ENCODE measurements at places on chromosomes 4 and X.

GRCh38 chrX:104987063-104987462 lies 233.4 kb downstream of the TEX13A start:
- DNase-seq: no peak

- DNase-seq: no peak
These were observed 63.4 kb upstream of the S100G start for GRCh38 chrX:16586377-16587112.

DNA sequence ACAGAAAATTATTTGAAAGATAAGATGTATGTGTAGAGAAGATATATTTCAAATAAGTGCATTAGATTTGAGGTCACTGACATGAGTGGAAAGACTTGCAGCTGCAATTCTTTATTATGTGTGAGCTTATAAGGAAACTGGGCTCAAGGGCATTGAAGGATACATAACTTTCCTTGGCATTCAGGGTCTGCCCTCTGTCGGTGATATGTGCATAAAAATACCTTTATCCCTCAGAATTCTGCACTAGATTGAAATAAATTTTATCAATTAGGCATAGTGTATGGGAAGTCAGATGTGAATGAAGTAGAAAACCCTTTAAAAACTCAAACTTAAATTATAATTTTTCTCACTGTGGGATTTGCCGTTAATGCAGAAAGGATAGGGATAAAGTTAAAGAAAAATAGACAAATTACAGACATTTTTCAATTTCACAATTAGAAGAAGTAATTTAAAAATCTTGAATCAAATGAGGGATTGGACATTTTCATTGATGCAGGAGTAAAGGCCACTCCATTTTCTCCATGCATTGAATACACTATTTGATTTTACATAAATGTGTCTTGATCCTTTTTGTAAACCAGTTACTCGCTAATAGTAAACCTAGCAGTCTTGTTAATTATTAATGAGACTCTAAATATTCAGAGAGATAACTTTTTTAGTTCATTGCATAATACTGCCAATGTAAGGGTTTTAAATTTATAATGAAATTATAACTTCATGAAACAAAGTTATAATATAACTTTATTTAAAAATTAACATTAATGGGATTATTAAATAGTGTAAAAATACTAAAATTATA lies 21.0 kb upstream of the ETNPPL start:
- no peak for DNase-seq

DNA sequence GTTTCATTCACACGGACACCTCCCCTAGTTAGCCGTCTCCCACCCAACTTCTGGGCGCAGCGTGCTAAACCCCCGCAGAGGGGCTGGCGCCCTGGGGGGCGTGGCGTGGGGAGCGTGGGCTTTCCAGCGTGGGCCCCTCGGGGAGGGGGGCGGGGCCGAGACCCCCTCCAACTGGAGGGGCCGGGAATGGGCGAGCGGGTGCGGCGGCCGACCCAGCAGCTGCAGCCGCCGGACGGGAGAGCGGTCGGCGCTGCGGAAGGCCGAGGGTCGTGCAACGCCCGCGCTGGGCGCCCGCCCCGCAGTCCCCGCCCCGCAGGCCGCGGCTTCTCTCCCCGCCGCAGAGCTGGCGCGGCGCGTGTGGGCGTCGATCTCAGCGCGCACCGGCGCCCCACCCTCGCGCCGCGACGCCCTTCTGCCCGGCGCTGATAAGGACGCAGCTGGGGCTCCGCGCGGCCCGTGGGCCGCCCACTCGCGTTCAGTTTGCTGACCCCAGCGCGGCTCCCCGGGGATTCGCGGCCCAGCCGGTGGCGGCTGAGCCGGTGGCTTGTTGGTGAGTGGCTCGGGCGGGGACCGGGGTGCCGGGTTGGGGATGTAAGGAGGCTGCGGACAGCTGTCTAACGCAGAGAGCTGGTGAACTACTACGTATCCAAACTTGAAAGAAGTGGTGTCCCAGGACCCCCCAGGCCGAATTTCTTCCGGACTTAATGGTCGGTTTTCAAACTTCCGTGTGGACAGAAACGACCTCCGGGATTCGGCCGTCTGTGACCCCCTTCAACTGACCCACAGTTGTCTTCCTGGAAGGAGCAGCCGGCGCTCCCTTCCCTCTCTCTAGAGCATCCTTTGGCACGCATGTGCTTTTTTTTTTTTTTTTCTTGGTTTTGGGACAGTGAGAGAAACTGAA lies 1.5 kb downstream of the FHDC1 start:
- no peak for DNase-seq

DNA sequence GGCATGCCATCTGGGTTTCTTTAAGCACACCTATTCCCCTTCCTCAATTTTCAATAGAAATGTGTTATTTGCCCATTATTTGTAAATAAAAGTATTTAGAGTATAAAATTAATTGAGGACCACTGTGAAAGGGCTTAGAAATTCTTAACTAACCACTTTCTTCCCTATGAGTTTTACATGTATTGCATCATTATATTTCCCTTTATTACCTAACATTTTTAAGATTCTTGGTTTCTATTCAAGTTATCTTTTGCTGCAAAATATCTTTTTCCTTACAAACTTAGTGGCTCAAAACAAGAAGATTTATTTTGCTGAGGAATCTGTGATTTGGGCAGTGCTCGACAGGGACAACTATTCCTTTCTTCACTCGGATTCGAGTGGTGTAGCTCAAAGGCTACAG lies 40.5 kb downstream of the GRID2 start:
- DNase-seq: no peak

GRCh38 chrX:10578527-10578926 lies 41.9 kb downstream of the MID1 start:
- no peak for DNase-seq

GRCh38 chr4:98845960-98846359 lies 83.0 kb downstream of the EIF4E start:
- DNase-seq: no peak

- DNase-seq: no peak
These were observed 41.9 kb downstream of the WDR1 start for GRCh38 chr4:10074767-10075105.

DNA sequence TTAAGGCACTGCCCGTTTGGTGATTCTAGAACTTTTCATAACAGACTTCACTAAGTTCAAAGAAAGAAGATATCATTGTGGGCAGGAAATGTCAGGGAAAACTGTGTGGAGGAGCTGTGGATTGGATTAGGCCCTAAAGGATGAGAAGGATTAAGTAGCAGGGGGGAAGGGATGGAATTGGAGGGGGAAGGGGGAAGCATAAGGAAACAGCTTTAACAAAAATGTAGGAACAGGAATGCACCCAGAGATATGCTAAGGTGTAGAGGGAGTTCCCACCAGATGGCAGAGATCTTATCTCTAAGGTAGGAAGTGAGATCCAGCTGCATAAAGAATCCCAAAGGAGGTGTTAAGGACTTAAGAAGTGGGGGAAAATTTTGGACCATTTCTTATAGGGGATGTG lies 114.5 kb downstream of the LARP7 start:
- no peak for DNase-seq

DNA sequence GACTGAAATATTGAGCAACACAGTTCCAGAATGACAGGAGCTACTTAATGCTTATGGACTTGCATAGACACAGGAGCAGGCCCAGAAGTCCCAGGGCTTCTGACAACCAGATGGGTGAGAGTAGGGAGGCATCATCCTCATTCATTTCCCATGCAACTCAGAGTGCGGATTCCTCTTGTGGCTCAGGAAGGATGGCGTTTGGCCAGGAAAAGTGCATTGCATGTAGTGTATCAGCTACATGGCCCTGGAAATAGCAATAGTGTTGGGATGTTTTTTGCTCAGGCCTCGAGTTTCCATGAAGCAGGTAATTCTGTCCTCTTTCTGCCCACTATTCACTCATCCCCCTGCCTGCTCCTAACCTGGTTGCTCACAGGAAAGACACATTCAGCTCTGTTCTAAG lies 136.6 kb downstream of the PDGFRA start:
- no peak for DNase-seq

DNA sequence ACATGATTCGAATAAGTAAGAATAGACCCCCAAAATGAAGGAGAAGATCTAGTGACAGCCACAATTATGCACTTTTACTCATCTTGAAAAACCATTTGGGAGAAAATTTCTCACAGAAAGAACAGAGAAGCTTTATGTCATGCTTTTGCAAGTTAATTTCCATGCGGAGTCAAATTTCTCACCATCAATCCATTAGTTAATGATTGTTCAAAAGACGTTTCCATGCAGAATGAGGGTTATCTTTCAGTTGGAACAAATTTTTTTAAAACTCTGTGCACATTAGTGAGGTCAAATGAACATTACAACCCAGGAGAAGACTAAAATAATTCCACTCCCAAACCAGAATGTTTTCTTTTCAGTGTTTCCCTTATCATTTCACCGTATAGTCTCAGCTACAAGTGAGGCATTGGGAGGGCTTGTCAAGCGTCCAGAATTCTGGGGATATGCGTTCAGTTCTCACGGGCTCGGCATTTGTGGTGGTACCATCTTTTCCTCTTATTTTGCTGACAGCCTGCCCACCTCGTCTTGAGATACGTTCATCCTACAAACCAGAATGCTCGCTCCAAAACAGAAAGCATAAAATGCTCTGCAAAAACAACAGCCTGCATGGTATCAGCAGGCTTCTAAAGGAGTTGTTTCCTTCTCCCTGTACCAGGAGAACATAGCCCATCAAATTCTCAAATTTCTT lies 130.8 kb upstream of the TBL1X start:
- no peak for DNase-seq

- DNase-seq: peak; percentile 45
These were observed at the start of gene RPS6KA6 for GRCh38 chrX:84187533-84188319. RPS6KA6 (minus strand) TSS chrX:84188199; CDS start chrX:84187899, 300 bp downstream.

- no peak for DNase-seq
These were observed 202.0 kb downstream of the DHX15 start for GRCh38 chr4:24382381-24382780.

- DNase-seq: no peak
These were observed 411.8 kb downstream of the PPP1R2C start for GRCh38 chrX:42366181-42366580.

GRCh38 chr4:163537114-163537513 lies 42.6 kb downstream of the TMA16 start:
- no peak for DNase-seq

DNA sequence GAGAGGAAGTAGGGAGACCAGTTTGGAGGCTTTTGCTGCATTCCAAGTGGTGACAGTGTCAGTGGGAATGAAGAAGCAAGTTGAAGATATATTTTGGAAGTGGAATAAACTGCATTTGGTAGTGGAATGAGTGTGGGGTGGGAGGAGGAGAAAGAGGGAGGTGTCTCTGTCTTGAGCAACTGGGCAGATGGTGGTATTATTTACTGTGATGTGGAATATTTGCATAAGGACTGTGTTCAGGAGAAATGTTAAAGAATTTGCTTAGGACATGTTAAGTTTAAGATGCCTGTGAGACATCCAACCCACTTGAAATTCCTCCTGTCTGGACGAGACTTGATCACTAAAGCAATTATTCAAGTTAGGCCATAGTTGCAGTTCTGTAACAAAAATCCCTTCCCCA lies 448.9 kb upstream of the AMOT start:
- no peak for DNase-seq

GRCh38 chr4:87530868-87531267 lies 1.7 kb upstream of the SPARCL1 start:
- no peak for DNase-seq

- no peak for DNase-seq
These were observed 277.9 kb upstream of the ANKRD50 start for GRCh38 chr4:124990398-124990797.

DNA sequence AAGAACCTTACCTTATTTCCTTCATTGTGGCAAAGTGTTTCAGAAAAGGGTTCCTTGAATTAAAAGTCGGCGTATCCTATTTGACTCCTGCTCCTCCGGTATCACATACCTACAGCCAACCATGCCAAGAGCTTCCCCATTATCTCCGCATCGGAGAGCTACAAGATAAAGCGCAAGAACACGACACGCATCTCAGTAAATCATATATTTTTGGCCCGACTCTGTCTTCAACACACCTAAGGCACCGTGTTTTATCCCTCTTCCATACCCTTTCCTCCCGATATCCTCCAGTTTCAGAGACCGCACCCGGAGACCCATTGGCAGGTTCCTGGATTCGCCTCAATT lies 497 bp upstream of the THAP9 start:
- DNase-seq: no peak

DNA sequence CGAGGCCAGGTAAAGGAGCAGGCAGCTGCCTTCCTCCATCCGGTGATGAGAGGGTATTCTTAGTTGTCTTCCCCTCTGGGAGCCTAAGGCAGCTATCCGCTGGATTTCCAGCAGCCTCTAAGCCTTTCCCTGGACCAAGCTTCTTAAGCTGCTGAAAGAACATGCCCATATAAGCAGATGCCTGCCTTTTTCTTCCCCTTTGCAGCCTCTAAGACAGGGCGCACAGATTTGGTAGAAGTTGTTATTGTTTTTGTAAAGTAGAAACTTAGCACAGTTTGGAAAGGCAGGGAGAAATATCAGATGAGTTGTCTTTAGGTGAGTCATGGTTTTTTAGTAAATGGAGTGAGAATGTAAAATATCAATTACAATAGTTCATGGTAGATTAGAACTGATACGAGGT lies 210.8 kb downstream of the ARHGAP10 start:
- DNase-seq: no peak

GRCh38 chr4:105624530-105624929 lies 72.1 kb downstream of the ARHGEF38 start:
- DNase-seq: no peak

GRCh38 chrX:46404774-46405173 lies 140.4 kb downstream of the ZNF674 start:
- no peak for DNase-seq

GRCh38 chr4:146142768-146143167 lies 32.8 kb upstream of the LSM6 start:
- no peak for DNase-seq

DNA sequence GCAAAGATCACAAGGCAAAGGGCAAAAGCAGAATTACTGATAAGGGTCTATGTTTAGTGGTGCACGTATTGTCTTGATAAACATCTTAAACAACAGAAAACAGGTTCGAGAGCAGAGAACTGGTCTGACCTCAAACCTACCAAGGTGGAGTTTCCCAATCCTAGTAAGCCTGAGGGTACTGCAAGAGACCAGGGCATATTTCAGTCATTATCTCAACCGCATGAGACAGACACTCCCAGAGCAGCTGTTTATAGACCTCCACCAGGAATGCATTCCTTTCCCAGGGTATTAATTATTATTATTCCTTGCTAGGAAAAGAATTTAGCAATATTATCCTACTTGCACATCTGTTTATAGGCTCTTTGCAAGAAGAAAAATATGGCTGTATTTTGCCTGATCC lies 51.5 kb downstream of the NPNT start:
- DNase-seq: no peak

- no peak for DNase-seq
These were observed 38.1 kb upstream of the EDA2R start for GRCh38 chrX:66676990-66677389.

GRCh38 chrX:112822892-112823291 lies 17.7 kb downstream of the AMOT start:
- DNase-seq: no peak

- no peak for DNase-seq
These were observed 12.2 kb upstream of the ASMTL start for GRCh38 chrX:1464971-1465285.

GRCh38 chrX:134580907-134581306 lies 77.4 kb downstream of the PLAC1 start:
- no peak for DNase-seq

GRCh38 chrX:153903238-153903980 lies 1.1 kb upstream of the AVPR2 start:
- no peak for DNase-seq
